Stimulated activated CD8-positive, alpha-beta memory T cell treated with anti-CD3 and anti-CD28 coated beads, Interleukin-4, amount 100 ng/mL, for 4 hours (primary cell): ENCODE measurements at places on chromosomes 16 and 17.

DNA sequence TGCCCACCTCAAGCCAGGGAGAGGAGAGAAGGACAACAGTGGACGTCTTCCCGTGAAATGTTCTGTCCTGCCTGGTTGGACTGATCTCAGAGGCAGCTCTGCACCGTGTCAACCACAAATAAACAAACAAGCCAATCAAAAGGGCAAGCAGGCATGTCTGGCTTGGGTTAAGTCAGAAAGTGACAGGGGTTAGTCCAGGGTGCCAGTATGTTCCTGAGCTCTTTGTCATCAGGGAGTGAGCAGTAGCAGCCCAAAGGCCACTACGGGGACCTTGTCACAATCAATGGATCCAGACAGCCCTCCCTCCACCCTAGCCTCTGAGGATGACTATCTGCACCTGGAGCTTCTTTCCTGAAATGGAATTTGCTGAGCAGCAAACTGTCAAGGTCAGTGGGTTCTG, 35.0 kb downstream of the CNGB1 start:
- DNase-seq: no peak

DNA sequence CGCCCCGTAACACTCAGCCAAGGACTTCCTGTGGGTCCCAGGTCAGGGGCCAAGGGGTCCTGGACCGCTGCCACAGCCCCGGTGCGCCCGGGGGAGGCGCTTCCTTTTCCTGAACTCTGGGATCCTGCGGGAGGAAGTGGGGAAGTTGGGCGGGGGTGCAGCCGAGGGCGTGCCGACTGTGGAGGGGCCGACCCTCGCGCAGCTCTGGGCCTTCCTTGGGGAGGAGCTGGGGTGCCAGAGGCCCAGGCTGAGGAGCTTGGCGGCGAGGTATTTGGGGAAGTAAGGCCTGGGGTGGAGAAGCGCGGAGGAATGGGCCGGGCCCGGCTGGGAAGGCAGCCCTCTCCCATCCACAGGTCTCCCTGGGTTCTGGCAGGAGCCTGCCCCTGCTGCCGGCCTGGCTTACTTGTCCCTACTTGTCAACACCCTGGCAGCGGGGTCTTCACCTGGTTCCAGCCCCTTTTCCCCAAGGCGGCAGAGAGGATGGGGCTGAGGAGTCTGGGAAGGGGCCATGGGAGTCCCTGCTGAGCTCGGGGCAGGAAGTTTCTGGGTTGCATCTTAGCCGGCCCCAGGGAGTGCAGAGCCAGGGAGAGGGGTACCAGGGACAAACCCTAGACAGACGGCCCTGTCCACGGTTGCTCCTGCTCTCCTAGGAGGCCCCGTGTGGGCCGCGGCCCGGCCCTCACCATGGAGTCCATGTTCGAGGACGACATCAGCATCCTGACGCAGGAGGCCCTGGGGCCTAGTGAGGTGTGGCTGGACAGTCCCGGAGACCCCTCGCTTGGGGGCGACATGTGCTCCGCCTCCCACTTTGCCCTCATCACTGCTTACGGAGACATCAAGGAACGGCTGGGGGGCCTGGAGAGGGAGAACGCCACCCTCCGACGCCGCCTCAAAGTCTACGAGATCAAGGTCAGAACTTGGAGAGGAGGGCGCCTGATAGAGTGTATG, 1.7 kb downstream of the TBKBP1 start:
- no peak for DNase-seq

DNA sequence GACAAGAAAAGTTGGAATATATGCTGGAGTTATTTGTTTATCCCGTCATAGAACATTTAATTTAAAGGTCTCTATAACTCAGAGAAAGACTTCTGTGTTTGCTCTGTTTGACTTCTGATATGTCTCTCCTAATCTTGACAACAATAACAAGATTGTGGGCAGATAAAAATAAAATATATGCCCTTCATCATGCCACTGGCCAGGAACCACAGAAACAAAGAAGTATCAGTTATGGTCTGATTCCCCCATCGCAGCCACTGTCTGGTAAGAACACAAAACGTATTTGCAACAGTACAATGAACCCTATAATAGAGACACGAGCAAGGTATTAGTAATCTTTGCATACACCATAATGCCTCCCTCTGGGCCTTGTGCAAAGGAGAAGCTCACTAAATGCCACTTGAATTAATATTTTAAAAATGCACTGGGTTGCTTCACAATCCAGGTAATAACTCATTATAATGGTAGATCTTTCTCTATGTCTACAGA, 1498.3 kb downstream of the CDH11 start:
- no peak for DNase-seq

GRCh38 chr16:27698266-27698665, 148.3 kb downstream of the KATNIP start:
- DNase-seq: no peak

GRCh38 chr17:68790492-68790891, 164.7 kb downstream of the ABCA8 start:
- DNase-seq: no peak

DNA sequence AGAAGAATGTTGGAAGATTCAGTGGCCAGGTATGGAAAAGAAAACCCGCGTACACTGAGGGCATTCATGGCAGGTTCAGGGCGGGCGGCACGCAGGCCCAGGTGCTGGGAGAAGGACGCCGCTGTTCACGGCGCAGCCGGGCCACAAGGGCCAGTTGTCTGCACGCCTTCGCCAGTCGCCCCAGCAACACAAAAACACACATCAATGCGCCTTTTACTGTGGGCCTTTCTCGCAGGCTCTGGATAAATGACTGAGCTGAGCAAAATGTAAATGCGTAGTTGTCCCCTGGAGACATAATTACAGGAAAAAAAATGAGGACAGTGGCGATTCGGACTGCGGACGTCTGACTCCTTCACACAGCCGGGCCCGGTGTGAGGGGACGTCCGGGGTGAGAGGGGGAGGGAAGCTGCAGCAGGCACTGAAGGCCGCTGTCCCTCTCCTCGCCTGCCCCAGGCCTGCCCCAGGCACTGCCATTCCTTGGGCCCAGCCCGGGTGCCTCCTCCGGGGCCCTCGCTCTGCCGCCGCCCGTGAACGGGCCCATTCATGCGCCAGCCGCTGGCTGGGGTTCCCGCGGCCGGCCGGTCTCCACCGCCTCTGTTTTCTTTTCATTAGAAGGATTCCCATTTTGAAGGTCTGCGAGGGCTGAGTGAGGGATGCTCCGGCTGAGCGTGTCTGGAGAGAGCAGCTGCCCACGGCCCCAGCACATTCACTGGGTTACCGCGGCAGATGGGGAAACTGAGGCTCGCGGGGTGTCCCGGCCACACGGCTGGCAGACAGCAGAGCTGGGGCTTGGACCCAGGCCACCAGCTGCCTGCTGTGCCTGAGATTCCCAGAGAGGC, 6.5 kb upstream of the ZNF469 start:
- no peak for DNase-seq

DNA sequence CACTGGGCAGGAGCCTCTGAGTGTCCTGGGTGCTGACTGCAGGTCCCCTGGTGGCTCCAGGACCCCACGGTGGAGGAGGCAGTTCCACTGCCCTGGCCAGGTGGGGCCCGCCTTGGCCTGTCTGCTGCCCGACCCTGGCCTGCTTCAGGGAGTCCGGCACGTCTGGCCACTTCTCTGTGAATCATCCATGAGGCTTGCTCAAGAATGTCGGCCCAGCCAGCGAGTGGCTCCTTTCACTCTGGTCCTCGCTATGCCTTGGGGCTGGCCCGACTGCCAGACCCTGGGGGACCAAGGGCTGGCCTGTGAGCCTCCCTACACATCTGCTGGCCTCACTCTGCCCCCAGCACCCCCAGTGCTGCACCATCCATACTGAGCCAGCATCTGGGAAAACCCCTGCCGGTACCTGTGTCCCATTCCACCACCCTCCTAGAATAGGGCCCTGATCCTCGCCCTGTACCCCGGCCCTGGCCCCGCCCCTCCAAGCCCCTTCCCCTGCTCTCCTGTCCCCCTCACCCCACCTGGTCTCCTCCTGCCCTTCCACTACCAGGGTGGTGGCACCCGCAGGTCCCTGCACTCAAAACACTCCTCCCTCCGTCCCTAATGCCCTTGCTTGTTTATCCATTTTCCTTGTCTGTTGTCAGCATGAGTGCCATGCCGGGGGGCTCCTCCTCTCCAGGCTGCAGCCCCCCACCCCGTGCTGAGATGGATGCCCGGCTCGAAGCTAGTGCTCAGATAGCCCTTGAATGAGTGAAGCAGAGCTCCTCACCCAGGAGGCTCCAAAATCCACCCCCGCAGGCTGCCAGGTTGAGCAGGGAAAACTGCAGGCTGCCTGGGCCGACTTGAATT, 35.5 kb downstream of the ADCY7 start:
- no peak for DNase-seq

DNA sequence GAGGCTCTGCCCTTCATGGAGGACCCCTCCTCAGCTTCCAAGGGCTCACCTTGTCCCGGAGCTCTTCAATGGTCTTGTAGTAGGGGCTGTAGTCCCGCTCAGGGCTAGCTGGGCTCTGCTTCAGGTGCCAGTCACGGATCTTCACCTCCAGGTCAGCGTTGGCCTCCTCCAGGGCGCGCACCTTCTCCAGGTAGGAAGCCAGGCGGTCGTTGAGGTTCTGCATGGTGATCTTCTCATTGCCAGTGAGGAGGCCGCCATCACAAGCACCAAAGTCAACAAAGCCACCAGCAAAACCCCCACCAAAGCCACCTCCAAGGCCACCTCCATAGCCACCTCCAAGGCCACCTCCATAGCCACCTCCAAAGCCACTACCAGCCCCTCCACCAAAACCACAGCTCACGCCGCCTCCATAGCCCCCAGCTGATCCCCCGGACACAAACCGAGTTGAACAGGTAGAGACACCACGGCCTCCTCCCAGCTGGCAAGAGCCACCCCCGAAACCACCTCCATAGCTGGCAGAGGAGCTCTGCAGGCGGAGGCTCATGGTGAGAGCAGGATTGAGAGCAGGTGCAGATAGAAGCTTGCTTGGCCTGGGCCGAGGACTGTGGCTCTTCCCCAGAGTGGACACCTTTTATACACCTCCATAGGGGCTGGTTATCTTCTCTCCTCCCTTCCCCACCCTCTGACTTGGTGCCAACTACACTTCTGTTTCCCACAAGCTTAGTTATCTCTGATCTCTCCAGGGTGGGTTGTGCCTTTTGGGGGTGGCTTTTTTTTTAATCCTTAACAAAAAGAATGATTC, at the start of gene KRT13:
Gene KRT13, minus strand, starts transcription at position 606 of the 802 bp plus-strand sequence. Its CDS starts 62 bp downstream, at position 544.
- no peak for DNase-seq

DNA sequence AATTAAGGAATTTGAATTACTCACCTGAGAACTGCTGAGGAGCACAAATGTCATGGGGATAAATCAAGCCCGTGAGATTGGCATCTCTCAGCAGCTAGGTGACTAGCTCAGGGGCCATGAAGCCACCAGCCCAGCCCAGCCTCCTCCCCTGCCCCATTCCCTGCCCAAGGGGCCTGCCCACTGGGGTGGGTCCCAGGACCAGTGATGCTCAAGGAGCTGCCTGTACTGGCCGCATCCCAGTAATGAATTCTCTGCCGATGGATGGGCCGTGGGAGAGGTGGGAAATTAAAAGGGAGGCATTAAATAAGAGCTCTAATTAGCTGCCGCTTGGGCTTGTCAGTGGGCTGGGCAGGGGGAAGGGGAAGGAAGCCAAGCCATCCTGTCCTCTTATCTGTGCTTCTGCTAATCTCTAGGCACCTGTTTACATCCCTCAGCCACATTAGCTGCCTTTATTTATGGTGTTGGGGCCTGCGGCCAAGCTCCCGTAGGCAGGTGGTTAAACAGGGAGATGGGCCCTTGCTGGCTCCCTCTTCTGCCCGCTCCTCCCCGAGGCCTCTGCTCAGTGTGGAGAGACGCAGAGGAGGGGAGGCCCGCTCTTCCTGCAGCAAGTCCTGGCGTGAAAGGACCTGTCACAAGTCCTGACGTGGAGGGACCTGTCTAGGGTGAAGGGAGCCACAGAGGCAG, 48.8 kb downstream of the PIPOX start:
- DNase-seq: no peak

GRCh38 chr16:23286131-23286532, 16.0 kb upstream of the SCNN1B start:
- no peak for DNase-seq

- no peak for DNase-seq
Measured at GRCh38 chr16:79415983-79416640, 184.4 kb downstream of the MAF start.

- no peak for DNase-seq
Measured at GRCh38 chr16:28543072-28543471, 4.3 kb upstream of the NUPR1 start.

GRCh38 chr17:58504826-58505351, 9.5 kb downstream of the MTMR4 start:
- DNase-seq: no peak

DNA sequence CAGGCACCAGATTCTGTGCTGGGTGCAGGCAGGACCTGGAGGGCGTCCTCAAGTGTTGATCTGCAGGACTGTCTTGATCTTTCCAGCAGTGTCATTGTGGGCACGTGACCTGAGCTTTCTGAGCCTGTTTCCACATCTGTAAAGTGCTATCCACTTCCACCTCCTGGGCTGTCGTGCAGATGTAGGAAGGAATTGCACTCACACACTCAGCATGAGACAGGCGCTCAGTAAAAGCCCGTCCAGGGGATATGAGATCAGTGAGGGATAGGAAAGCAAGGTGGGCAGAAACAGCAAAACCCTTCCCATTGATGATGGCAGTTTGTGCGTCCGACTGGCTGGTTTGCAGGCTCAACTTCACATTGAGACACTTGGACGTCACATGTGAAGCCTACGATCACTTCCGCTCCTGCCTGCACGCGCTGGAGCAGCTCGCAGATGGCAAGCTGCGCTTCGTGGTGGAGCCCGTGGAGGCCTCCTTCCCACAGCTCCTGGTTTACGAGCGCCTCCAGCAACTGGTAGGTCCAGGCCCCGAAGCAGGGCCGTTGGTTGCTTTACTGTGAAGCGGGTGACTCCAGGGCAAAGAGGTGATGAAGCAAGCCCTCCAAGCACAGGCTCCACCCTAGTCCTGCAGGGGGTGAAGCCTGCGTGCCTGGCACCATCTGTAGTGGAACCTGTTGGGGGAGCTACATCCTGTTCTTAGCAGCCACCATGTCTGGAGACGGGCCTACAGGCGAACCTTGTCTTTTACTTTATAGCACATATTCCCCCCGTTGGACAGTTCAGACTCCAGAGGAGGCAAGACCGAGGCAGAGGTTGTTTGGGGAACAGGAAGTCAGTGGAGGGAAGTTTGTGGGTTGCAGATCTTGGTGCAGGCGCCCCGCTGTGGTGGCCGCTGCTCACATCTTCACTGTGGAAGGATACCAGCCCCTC, 23.0 kb downstream of the METTL22 start:
- DNase-seq: no peak
